DND-41 (cell line): ENCODE measurements at places on chromosomes 2 and 18.

DNA sequence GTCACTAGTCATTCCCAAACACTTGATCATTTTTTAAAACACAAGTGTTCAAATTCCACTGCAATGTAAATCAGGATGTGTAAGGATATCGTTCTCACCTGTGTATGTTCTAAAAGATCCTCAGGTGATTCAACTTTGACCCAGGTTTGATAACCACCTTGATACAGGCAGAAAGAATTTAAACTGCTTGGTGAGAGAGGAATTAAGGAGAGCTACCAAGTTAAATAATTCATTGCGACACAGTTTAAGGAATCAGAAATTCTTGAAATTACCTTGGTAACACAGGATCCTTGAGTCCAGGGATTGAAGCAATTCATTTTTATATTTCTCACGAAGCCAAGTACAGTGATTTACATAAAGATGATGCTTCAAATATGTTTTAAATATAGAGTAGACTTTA lies 80.7 kb upstream of the EHBP1 start:
- no peak overlapping the region for H3K4me3 ChIP-seq
- H3K27ac ChIP-seq, result no peak overlapping the region
- H3K27me3 ChIP-seq, result no peaks in the 10 kb centered on the region
- DNase-seq, result no peak
- no peaks in the 10 kb centered on the region for H3K4me1 ChIP-seq

- H3K36me3 ChIP-seq, result no peaks in the 10 kb centered on the region
- no peak overlapping the region for H3K27ac ChIP-seq
- H3K4me1 ChIP-seq, result no peaks in the 10 kb centered on the region
- no peak overlapping the region for H3K4me3 ChIP-seq
Observed at GRCh38 chr18:48364146-48364545, 45.0 kb downstream of the ZBTB7C start.

DNA sequence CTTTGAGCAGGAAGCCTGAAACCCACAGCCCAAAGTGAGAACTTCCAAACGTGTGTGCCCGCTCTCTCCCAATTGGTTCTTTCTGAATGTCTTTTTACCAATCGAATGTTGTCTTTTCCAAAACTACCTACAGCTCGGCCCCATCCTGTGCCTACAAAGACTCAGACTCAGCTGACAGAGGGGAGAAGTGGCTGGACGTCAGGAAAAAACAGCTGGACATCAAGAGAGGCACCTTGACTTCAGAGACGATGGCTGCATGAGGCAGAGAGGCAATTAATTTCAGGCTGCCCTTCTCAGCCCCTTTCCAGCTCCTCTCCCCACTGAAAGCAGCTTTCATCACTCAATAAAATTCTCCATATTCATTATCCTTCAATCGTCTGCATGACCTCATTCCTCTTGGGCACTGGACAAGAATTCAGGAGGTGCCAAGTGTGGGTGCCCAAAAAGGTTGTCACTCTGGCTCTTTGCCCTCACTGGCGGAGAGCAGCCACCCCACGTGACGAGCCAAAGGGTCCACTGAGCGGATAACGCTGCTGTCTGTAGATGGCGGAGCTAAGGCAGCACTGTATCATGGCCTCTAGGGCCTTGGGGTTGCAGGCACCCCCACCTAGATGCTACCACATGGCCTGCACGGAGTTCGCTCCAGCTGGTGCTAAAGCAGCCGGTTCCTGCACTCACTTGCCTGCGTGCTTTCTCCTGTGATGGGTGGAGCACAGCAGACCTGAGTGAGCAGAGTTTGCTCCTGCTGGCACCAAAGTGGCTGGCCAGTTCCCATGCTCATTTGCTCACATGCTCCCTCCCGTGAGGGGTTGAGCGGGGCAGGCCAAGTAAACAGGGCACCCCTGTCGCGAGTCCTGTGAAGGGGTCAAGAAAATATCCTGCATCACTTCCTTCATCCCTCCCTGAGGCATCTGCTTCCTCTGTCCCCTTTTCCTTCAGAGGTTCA lies 37.9 kb downstream of the FAM210A start:
- no peaks in the 10 kb centered on the region for H3K4me1 ChIP-seq
- no peaks in the 10 kb centered on the region for H3K27me3 ChIP-seq
- DNase-seq, result no peak

DNA sequence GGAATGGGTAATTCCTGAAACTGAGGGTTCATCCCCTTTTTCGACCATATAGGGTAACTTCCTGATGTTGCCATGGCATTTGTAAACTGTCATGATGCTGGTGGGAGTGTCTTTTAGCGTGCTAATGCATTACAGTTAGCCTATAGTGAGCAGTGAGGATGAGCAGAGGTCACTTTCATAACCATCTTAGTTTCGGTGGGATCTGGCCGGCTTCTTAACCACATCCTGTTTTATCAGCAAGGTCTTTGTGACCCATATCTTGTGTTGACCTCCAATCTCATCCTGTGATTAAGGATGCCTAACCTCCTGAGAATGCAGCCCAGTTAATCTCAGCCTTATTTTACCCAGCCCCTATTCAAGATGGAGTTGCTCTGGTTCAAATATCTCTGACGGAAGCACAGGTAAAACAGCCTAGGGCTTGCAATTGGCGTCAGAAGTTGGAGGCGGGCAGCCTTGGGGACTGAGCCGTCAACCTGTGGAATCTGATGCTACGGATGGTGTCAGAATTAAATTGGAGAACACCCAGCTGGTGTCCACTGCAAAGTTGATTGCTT lies 19.5 kb downstream of the RALBP1 start:
- H3K4me1 ChIP-seq, result no peaks in the 10 kb centered on the region
- H3K27ac ChIP-seq, result no peak overlapping the region
- H3K27me3 ChIP-seq, result no peaks in the 10 kb centered on the region
- H3K4me3 ChIP-seq, result no peak overlapping the region
- no peak for DNase-seq

DNA sequence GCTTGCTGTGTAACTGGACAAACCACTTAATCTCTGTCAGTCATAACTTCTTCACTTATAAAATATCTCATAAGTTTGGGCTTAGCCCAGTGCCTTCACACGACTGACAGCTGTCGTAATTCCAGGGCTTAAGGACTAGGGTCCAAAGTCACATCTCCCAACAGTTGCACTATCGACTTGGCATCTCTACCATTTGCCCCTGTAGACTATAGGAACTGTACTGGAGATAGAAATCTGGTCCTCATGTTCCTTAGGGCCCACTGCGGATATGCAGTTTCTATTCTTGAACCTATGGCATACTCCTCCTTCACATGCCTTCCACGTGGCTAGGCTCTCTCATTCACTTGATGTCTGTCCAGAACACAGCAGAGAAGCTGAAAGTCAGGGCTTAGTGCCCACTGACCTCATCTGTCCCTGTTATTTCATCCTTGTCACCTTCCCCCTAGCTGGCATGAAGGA lies 2.7 kb downstream of the ABHD1 start:
- H3K4me3 ChIP-seq, result no peak overlapping the region
- no peaks in the 10 kb centered on the region for H3K4me1 ChIP-seq
- DNase-seq, result no peak
- H3K36me3 ChIP-seq, result peaks cover 15% of the 10 kb centered on the region
- no peak overlapping the region for H3K27ac ChIP-seq

- no peaks in the 10 kb centered on the region for H3K4me1 ChIP-seq
- H3K27ac ChIP-seq, result no peak overlapping the region
- peaks cover 57% of the 10 kb centered on the region for H3K36me3 ChIP-seq
Observed at GRCh38 chr2:97740590-97741182, 27.3 kb downstream of the ZAP70 start.

DNA sequence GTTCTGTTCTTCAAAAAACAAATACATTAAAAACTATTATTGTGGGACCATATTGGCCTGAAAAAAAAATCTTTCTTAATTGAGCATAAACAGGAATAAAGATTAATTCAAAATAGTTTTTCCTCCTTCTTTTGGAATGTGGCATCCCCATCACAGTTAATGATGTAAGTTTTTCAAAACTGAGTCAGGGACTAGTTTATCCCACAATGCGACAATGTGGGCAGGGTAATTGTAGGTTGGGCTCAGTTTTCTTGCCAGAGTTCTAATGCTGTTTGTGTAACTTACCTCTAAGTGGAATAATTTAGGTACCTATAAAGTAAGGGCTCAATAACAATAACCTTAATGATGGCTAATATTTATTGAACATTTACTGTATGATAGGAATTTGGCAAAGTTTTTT lies 82.0 kb downstream of the PMS1 start:
- H3K27ac ChIP-seq, result no peak overlapping the region
- no peaks in the 10 kb centered on the region for H3K27me3 ChIP-seq
- H3K4me3 ChIP-seq, result no peak overlapping the region
- peaks cover 15% of the 10 kb centered on the region for H3K4me1 ChIP-seq
- H3K36me3 ChIP-seq, result peaks cover 19% of the 10 kb centered on the region; the same call in 1 of the 2 replicates

DNA sequence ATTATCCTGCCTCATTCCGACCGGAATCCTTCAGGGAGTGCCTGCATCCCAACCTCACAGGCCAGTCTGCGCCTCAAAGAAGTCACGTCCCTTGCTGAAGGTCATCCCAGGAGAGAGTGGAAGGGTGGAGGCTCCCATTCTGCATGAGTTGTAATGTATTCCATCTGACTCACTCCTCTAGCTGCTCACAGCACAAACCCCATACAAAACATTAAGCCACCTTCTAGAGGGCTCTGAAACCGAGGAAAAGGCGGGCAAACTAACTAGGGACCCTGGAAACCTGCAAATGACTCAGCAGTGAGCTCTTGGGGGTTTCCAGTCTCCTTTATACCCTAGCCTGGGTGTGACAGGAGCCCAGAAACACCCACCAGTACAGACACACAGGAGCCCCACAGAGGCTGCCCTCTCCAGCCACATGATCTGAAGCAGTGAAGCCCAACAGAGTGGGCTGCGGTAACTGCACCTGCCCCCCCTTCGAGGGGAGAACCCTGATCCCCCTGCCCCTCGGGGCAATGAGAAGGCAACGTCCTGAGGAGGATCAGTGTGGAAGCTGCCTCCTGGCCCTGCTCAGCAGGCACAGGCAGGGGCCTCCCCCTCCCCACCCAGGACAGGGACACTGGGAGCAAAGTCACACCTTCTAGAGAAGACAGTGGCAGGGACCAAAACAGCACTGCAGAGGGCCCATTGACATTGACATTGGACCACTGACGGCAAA lies 69.3 kb upstream of the SNTG2 start:
- H3K27me3 ChIP-seq, result no peaks in the 10 kb centered on the region
- H3K4me1 ChIP-seq, result no peaks in the 10 kb centered on the region
- no peak overlapping the region for H3K27ac ChIP-seq
- H3K4me3 ChIP-seq, result no peak overlapping the region
- peak; percentile 2 for DNase-seq

DNA sequence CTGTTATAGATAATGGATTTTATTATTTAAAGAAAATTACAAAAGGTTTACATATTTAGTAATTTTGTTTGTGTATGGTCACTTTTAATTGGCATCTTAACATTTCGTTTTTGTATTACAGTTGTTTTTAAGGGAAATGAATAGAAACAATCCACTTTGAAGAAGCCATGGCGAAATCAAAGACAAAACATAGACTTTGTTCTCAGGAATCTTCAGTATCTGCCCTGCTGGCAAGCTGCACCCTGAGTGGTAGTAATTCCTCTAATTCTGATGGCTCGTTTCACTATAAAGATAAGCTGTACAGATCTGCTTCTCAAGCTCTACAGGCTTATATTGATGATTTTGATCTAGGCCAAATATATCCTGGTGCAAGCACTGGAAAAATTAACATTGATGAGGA lies 2.7 kb downstream of the C18orf54 start:
- no peak for DNase-seq
- H3K27ac ChIP-seq, result no peak overlapping the region
- H3K4me3 ChIP-seq, result no peak overlapping the region
- peaks cover 27% of the 10 kb centered on the region for H3K4me1 ChIP-seq

GRCh38 chr2:29110916-29111535 lies 4.2 kb upstream of the CLIP4 start:
- H3K4me3 ChIP-seq, result no peak overlapping the region
- no peaks in the 10 kb centered on the region for H3K36me3 ChIP-seq
- H3K27ac ChIP-seq, result no peak overlapping the region
- H3K27me3 ChIP-seq, result peaks cover 42% of the 10 kb centered on the region
- H3K4me1 ChIP-seq, result peaks cover 12% of the 10 kb centered on the region

- H3K27ac ChIP-seq, result no peak overlapping the region
- peaks cover 34% of the 10 kb centered on the region for H3K27me3 ChIP-seq
- H3K4me3 ChIP-seq, result no peak overlapping the region
Observed at GRCh38 chr2:201860636-201861066, 54.3 kb downstream of the CDK15 start.

DNA sequence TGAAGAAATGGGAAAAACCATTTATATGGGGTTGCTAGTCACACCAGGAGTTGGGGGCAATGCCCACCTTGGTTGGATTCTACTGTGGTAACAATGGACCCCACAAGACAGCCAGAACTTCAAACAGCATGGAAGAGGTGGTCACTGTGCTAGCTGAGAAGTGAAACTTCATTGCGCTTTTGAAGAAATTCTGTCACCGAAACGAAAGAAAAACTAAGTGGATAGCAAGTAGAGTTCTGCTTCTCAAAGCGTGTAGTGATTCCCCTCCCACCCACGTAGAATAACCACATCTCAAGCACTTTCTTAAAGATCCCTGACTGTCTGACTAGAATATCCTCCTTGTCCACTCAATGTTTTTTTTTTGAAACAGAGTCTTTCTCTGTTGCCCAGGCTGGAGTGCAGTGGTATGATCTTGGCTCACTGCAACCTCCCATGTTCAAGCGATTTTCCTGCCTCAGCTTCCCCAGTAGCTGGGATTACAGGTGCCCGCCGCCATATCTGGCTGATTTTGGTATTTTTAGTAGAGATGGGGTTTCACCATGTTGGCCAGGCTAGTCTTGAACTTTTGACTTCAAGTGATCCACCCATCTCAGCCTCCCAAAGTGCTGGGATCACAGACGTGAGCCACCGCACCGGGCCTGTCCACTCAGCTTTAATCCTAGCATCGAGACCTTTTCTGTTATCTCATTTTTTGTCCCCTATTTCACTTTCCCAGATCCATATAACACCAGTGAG lies 30.1 kb upstream of the CCL20 start:
- no peaks in the 10 kb centered on the region for H3K4me1 ChIP-seq
- H3K27ac ChIP-seq, result no peak overlapping the region
- H3K27me3 ChIP-seq, result no peaks in the 10 kb centered on the region
- no peaks in the 10 kb centered on the region for H3K36me3 ChIP-seq
- no peak overlapping the region for H3K4me3 ChIP-seq
- DNase-seq, result no peak

DNA sequence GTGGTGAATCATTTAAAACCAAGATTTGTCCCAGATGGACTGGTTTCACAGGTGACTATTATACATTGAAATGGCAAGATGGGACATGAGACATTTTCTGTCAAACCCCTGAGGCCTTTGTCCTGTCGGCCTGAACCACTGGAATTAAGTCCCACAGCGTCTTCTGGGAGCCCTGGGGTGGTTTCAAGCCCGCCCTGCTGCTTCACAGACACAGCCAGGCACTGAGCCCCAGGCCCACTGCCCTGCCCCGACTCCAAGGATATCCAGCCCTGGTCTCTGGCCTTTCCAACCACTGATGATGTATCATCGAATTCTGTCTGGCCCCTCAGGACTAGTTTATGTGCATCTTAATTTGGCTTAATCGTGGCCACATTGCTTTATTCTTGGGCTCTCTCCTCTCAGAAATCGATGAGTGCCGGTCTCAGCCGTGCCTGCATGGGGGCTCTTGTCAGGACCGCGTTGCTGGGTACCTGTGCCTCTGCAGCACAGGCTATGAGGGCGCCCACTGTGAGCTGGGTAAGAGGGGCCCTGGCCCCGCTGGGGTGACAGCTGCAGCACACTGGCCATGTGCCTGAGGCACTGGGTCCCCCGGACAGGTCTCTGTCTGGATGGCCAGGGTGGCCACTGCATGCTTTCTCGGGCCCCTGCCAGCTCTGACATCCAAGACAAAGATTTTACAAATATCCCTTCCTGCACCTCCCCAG lies 39.5 kb downstream of the MTERF4 start:
- H3K36me3 ChIP-seq, result no peaks in the 10 kb centered on the region
- no peaks in the 10 kb centered on the region for H3K4me1 ChIP-seq
- H3K27ac ChIP-seq, result no peak overlapping the region
- DNase-seq, result no peak
- no peaks in the 10 kb centered on the region for H3K27me3 ChIP-seq
- H3K4me3 ChIP-seq, result no peak overlapping the region
